ENCODE measurements at places on chromosomes 7 and 10.

DNA sequence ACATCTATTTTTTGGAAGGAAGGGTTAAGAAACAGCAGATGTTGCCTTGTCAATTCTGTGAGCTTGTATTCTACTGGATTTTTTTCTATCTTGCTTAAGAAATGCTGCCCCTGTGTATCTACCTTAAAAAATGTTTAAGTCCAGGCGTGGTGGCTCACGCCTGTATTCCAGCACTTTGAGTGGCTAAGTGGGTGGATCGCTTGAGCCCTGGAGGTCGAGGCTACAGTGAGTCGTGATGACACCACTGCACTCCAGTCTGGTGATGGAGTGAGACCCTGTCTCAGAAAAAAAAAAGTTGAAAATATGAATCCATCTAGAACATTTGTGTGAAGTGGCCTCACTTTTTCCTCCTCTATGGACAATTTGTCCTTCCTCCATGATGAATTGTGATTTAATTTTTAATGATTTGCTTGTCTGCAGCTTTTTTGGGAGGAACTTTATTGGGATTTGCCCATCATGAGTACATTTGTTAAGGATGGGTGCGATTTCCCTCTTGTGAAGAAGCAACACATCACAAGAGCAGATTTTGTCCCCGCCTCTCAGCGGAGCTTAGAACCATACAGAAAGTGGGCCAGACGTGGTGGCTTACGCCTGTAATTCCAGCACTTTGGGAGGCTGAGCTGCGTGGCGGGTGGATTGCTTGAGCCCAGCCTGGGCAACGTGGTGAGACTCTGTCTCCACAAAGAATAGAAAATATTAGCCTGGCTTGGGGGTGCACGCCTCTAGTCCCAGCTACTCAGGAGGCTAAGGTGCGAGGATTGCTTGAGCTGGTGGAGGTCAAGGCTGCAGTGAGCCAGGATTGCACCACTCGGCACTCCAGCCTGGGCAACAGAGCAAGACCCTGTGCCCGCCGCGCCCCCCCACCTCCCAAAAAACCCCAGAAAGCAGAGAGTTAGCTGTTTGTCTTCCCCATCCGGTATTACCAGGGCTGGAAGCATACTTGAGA is 57.7 kb downstream of the DNAJB6 start:
- DNase-seq = no peak

DNA sequence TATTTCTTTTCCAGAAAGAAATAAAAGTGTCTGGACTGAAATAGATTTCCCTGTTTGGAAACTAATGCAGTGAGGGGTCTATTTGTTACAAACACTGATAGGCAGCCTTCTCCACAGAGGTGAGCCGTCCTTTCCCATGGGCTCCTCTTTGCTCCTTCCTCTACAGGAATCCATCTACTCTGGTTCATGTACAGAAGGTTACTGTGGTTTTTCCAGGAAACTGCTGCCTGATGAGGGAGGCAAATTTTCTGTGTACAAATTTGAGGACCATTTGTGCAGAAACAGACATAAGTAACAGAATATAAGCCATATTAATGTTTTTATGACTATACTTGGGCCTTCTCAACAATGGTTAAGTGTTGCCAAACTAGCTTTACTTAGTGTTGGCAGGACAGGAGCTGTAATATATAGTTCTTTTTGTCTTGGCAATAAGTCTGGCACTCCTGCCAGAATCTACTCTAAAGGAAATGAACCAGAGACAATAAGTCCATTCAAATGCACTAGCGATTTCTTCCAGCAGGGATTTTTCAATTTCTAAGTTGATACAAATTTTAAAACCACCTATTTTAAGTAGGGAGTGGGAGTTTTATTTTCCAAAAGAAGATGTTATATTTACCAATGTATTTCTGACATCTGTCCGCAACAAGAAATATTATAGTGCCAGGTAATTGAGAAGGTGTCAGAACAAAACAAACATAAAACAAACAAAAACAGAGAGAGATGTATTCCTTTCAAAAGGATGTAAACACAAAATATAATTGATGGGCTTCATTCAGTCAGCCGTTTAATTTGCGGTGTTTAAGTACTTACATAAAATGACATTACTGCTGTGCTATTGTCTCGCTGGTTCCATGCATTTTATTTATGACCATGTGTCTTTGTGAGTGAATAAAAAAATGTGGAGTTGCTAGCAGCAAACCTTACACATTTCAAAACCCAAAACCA is 91.0 kb upstream of the NFE2L3 start:
- no peak for DNase-seq

GRCh38 chr7:151757274-151757673 is 119.6 kb downstream of the PRKAG2 start:
- DNase-seq = no peak

GRCh38 chr7:157619753-157620525 is 283.1 kb downstream of the DNAJB6 start:
- DNase-seq = no peak

- DNase-seq = no peak
Measured at GRCh38 chr7:98439484-98439883, 38.6 kb upstream of the BAIAP2L1 start.

- DNase-seq = no peak
Measured at GRCh38 chr10:58372607-58373441, 12.4 kb upstream of the TFAM start.

DNA sequence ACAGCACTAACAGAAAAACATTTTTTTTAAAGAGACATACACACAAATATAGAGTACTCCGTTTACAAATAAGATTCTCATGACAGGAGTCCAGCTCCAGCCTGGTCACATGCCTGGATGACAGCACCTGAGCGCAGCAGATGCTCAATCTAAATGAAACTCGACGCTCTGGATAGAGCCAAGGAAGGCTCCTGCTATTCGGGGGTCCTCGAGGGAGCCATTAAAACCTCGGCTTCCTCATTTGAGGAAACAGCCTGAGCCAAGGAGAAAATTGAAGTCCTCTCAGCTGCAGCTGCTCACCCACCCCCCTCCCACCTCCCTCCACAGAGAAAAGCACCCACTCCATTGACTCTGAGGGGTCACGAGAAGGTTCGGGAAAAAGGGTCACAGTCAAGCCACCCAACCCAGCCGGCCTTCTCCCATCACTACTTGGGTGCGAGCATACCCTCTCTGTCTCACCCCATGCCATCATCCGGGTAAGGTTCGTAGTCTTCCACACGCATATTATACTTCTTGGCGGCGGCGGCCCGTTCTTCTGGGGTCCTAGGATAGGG is 673 bp downstream of the NDUFB8 start:
- peak; percentile 21 for DNase-seq

DNA sequence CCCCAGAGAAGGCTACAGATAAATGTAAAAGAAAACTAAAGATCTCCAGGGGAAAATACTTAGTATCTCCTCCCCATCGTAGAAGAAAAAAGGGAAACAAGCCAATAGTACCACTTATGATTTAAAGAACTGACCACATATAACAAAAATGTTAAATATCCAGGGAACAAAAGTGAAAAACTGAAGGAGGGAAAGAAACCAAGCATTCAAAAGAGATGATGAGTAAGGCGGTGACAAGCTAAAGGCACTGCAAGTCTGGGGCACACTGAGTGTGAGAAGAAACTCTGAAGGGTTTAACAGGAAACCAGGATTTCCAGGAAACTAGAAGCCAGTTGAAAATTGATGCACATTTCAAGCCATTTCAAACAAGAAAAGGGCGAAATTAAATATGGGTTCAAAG is 226.3 kb downstream of the AHR start:
- no peak for DNase-seq

GRCh38 chr10:91875156-91875555 is 34.1 kb downstream of the FGFBP3 start:
- DNase-seq = no peak

DNA sequence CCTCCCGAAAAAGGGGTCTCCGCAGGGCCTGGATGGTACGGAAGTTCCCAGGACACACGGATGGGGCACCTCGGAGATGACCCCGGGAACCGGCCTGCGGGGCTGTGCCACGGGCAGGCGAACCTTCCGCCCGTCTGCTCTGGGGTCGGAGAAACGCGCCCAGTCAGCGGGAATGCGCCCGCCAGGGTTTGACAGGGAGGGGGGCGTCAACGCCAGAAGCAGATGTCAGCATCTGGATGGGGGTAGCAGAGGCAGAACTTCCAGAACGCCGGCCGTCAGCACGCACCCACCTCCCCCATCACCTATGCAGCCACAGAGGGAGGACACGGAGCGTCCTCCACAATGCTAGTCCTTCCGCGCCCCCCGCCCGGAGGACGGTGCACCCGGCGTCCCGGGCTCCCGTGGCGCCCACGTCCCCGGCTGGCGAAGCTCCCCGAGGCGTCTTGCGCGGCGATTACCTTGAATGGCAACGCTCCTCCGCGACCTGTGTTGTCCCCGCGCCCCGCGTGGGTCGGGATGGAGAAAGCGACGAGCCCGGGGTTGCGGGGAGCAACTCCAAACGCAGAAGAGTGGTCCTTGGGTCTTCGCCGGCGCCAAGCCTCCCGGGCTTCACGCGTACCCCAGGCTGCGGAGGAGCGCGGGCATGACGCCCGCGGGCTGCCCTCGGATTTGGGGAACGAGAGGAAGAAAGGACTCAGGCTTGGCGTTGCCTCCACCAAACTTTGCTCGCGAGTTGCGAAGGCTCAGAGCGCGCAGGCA is 561 bp downstream of the FGFR2 start:
- DNase-seq = no peak

GRCh38 chr10:63627396-63627795 is 106.2 kb downstream of the REEP3 start:
- no peak for DNase-seq

GRCh38 chr7:8274589-8274988 is 12.6 kb upstream of the ICA1 start:
- DNase-seq = no peak
